ENCODE measurements at places on chromosomes 2 and 18. TPM values are rescaled to one million over a fixed set of nuclear protein-coding genes. Genes with fewer than 3 reads are reported as not detected.

DNA sequence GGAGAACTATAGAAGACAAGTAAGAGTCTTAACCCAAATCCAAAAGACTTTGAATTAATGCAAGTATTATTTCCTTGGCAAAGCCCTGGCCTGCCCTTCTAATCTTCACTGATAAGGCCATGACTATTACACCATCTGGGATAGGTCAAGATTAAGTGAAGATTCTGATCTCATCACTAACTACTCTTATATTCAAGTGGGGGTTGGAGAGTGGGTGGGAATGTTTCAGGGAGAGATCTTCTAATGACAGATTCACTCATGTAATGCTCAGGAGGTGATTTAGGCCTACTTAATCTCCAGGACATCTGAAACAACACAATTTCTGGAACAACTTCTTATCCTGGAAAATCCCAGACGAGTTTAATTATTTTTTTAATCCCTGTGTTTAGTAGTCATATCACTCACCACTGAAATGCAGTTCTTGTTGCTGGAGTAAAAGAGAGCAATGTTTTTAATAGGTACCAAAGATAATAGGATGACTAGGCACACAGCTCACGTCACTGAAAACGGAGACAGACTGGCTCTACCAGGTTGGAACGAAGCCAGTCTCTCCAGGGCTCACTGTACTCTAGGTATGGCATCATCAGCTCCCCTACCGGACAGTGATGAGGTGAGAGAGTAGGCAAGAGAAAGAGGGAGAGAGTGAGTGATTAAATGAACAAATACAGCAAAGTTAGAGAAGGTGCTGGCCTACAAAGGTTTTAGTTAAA lies 133.1 kb downstream of the NCKAP5 start:
- H3K4me3 ChIP-seq, result no peak overlapping the region
- no peaks in the 10 kb centered on the region for H3K36me3 ChIP-seq
- no peak overlapping the region for H3K27ac ChIP-seq
- H3K27me3 ChIP-seq, result no peaks in the 10 kb centered on the region
- no peaks in the 10 kb centered on the region for H3K4me1 ChIP-seq

Gene RAX
- 0.17 TPM for total RNA-seq

Gene FAM117B
- total RNA-seq, result 5.9 TPM

Gene TRIM43
- total RNA-seq, result not detected

DNA sequence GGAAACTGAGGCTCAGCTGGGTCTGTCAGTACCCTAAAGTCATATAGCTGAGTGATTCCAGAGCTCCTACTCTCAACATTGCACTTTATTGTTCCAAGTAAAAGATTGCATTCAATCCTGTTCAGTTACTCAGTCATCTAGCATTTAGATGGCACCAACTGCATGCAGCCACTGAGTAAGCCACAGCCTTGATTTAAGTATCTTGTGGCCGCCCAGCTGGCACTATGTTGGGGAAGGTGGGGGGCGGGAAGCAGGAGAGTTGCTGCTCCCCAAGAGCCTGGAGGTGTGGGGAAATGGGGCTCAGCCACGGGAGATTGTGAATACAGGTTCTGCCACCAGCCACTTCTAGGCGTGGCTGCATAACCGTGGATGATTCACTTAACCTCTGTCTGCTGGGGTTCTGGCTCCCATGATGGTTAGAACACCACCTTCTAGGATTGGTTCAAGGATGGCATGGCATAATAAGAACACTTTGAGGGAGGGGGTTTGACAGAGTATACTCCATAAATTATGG lies 17.1 kb downstream of the ZFP36L2 start:
- peaks cover 22% of the 10 kb centered on the region for H3K4me1 ChIP-seq
- no peak overlapping the region for H3K4me3 ChIP-seq
- H3K36me3 ChIP-seq, result no peaks in the 10 kb centered on the region
- H3K27me3 ChIP-seq, result no peaks in the 10 kb centered on the region

- no peak overlapping the region for H3K27ac ChIP-seq
- no peaks in the 10 kb centered on the region for H3K4me1 ChIP-seq
- no peaks in the 10 kb centered on the region for H3K36me3 ChIP-seq
Measured at GRCh38 chr2:129319422-129319717, 660.1 kb upstream of the RAB6C start.

Gene LIMS3
- total RNA-seq, result 3.3 TPM

- H3K27me3 ChIP-seq, result no peaks in the 10 kb centered on the region
- H3K27ac ChIP-seq, result no peak overlapping the region
- no peak for DNase-seq
- peaks cover 9% of the 10 kb centered on the region for H3K36me3 ChIP-seq
Measured at GRCh38 chr2:241967467-241968144, 98.1 kb downstream of the RTP5 start.

GRCh38 chr2:239944694-239945551 lies 80.2 kb downstream of the NDUFA10 start:
- H3K4me1 ChIP-seq, result peaks cover 10% of the 10 kb centered on the region
- H3K4me3 ChIP-seq, result peak overlapping the region; percentile 12

DNA sequence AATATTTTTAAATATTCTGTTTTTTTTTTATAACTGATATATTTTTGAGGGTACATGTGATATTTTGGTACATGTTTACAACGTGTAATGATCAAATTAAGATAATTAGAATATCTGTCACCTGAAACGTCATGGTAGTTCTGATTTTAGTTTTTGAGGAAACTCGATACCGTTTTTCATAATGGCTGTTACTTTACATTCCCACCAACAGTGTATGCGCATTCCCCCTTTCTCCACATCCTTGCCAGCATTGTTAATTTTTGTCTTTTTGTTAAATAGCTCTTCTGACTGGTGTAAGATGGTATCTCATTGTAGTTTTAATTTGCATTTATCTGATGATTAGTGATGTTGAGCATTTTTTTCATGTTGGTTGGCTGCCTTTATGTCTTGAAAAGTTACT lies 206.8 kb upstream of the STON1 start:
- no peaks in the 10 kb centered on the region for H3K27me3 ChIP-seq
- H3K27ac ChIP-seq, result peak overlapping the region; percentile 7

Gene EFEMP1
- total RNA-seq, result not detected

DNA sequence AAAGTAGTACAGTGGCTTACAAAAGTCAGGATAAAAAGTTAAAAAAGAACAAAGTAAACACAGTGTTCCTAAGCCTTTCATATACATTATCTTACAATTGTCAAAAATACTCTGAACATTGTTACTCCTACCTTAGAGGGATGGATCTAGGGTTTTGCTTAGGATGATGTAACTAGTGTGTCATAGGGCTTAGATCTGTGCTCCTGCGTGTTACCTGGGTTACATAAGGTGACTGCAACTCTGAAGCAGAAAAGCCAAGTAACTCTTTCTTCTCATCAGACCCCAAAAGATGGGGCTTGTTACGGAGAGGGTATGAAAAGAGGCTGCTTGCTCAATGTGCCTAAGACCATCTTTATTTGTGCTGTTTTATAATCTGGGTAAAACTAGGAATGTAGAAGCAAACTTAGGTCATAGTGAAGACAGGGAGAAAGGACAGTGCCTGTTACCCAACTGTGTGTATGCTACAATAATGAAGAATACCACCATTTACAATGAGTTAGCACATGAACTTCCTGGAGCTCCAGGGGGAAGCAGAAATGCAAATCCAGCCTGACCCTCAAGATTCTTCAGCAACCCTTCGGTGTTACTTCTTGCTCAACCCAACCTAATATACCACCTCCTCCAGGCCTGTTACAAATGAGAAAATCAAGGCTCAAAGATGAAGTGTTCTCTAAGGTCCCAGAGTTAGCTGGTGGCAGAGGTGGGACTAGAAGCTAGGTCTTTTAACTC lies 42.0 kb upstream of the STK17B start:
- DNase-seq, result no peak
- H3K27me3 ChIP-seq, result no peaks in the 10 kb centered on the region
- H3K36me3 ChIP-seq, result peaks cover 12% of the 10 kb centered on the region
- H3K4me3 ChIP-seq, result no peak overlapping the region

Gene DLX1
- not detected for total RNA-seq

Measured in activated CD4-positive, alpha-beta memory T cell treated with anti-CD3 and anti-CD28 coated beads for 36 hours (primary cell).